ENCODE measurements at places on chromosomes 16 and 17. TPM values are rescaled to one million over a fixed set of nuclear protein-coding genes. Genes with fewer than 3 reads are reported as not detected.

The SKAP1 gene
- 0.49 TPM for total RNA-seq

The NUTF2 gene
- 185 TPM for total RNA-seq

The SLC35G6 gene
- total RNA-seq = not detected

The DOC2A gene
- total RNA-seq = 5.7 TPM

The SMIM22 gene
- not detected for total RNA-seq

The AANAT gene
- total RNA-seq = 0.39 TPM

The SCNN1B gene
- not detected for total RNA-seq

The CACNA1G gene
- total RNA-seq = 1.1 TPM

The FBXO39 gene
- not detected for total RNA-seq

The TMEM235 gene
- not detected for total RNA-seq

The SPATA22 gene
- total RNA-seq = not detected

GRCh38 chr16:70257391-70257790 is 5.7 kb upstream of the EXOSC6 start:
- DNase-seq = no peak

- DNase-seq = no peak
Measured at GRCh38 chr17:43892647-43892952, 14.7 kb downstream of the MPP2 start.

- no peak for DNase-seq
Measured at GRCh38 chr17:78364436-78365281, 4.8 kb upstream of the SOCS3 start.

- DNase-seq = no peak
Measured at GRCh38 chr16:11677451-11677951, 9.2 kb downstream of the SNN start.

DNA sequence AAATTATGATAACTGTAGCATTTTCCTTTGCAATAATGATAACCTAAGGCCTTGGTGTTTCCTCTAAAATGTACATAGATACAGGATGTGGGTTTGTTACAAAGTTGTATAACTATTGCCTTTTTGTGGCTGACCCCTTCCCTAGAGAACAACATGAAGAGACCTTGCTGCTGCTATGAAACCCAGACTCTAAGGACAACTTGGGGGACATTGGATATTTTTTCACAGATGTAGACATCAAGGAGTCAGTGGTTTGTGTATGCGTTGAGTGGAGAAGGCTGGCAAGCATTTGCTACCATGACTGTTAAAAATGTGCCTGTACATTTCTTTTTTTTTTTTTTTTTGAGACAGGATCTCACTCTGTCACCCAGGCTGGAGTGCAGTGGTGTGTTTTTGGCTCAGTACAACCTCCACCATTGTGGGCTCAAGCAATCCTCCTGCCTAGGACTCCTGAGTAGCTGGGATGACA is 12.3 kb downstream of the HMOX2 start:
- DNase-seq = no peak

GRCh38 chr17:60989846-60990245 is 312.2 kb downstream of the BCAS3 start:
- DNase-seq = no peak

DNA sequence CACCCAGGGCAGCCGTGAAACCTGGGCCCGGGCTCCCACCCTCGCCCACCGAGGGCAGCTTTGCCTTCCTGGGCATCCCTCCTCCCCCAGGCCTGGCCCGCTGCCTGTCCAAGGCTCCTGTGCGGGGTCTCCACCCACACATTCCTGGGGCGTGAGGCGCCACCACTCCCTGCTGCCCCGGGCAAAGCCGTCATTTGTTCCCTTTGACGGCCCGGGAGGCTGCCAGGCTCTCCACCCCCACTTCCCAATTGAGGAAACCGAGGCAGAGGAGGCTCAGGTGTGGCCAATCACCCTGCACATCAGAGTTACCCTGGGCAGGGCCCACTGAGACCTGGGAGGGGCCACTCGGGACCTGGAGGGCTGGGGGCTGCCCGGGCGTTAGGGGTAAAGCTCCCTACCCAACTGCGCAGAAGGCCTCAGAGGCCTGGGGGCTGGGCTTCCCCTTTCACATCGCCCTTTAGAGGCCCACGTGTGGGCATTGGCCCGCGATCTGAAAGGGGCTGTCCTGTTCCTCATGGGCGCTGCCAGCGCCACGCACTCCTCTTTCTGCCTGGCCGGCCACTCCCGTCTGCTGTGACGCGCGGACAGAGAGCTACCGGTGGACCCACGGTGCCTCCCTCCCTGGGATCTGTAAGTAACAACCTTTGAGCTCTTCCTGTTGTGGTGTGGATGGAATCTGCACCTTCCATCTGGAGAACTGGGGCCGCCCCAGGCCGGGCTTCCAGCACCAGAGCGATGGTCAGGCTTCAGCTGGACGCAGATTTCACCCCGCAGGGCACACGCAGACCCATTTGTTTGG is at the start of gene MSLN:
Gene MSLN, plus strand, starts transcription at position 190 of the 799 bp plus-strand sequence. CDS start 1,947 bp downstream, outside the sequence.
- no peak for DNase-seq

DNA sequence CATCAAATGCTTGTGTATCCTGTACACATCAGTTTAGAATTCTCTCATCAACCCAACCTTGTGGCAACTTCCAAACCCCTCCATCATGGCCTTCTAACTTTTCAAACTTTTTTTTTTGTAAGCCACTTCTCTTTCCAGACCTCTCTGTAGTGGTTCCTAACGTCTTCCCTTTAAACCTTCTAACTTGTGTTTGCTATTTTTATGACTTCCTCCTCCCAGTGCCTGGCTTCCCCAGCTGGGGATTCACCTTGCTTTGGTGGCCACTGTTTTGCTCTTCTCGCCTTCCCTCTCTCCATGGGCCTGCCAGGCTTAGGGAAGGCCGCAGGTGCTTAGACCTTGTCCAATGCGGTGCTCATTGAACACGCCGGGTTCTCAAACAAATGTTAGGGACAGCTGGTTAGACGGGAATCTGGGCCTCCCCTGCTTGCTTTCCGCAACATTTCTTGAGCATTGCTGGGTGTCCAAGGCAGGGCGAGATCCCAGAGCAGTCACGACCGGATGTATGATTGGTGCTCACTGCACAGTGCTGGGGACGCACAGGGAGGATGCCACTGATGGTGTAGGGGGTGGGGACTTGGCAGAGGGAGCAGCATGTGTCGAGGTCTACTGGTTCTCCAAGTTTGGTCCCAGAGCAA is 1.1 kb upstream of the XYLT2 start:
- DNase-seq = no peak

DNA sequence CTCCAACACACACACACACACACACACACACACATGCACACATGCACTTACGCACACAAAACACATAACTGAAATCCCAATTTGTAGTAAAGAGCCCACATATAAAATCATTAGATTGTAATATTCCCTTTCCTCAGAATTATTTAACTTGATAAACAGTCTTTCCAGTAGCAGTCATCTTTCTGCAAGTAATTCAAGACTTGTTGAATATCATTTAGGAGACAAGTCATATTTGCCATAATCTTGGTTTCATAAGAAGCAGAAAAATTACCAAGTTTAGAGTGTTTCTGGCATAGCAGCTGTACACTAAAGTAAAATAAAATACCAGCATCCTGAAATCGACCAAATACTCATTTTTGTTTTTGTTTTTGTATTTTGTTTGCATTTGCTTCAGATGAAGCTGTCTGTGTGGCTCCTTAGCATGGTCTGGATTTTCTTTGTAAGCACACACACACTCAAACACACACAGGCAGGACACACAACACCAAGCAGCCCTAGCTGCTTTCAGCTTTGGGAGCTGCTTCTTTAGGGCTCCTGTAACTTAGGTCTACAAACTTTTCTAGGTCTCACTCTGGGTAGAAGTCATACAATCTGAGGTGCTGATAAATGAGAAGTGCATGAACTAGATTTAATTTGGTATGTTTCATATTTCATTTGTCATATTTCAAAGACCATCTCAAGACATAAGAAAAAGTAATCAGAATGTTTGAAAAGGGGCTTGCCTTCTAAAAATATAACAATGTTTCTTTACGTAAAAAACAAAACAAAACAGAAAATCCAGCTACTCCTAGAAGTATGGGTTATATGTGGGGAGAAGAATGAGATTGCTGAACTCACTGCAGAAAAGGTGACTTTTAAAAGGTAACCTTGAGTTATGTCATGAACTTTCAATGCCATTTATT is 3.0 kb downstream of the SALL1 start:
- DNase-seq = no peak

DNA sequence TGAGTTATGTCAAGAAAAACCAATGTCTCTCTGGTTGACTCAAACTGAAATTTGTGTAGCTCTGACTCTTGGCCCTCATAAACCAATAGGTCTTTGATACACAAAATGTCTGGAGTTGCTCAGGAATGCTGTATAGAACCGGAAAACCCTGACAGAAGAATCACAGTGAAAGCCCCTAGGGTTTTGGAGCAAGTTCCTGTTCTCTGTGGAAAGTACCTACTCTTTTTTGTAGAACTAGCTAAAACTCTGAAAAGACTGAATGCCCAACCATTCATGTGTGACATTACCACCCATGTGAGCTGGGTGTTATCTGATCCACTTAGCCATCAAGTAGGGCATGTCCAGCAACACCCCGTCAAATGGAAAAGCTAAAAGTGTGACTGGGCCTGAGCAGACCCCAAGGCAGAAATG is 28.8 kb downstream of the CCL4 start:
- DNase-seq = no peak

GRCh38 chr17:17035490-17035889 is 6.8 kb upstream of the MPRIP start:
- DNase-seq = no peak

GRCh38 chr17:82449131-82449882 is 1.2 kb downstream of the CYBC1 start:
- DNase-seq = no peak

DNA sequence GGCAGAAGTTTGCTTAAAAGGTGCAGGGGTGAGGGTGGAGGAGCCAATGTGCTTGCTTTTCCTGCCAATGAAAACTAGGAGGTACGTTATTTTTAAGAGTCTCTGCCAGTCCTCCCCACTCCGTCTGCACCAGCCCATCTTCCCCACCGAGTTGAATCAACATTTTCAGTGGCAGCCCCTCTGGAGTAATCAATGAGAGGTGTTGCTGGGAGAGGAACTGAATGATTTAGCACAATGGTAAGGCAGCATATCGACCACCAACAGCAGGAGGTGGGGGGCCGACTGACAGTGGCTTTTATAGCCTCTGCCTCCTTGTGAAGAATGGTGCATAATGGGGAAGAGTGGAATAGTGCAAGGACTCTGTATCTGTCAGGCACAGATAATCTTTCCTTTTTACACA is 1465.0 kb upstream of the GOT2 start:
- no peak for DNase-seq

GRCh38 chr17:76075364-76076145 is 974 bp downstream of the GALR2 start:
- peak; percentile 20 for DNase-seq

- peak; percentile 74 for DNase-seq
Measured at GRCh38 chr17:77542551-77543490, 402.1 kb downstream of the SEC14L1 start.

DNA sequence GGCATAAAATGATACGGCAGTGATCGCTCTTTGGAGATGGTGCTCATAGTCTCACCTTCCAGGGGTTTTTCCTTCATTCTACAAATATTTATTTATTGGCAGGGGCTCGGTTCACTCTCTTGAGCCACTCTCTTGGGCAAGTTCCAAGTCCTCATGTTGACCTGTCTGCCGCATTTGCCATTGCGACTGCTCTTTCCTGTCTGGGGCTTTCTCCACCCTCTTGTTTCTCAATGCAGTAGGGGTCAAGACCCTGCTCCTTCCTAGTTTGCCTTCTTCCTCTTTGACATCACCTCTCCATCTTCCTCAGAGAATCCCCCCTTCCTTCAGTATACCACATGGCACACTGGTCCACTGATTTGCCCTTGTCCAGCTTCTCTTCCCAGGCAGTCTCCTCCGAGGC is 21.9 kb upstream of the LRRC75A start:
- no peak for DNase-seq

DNA sequence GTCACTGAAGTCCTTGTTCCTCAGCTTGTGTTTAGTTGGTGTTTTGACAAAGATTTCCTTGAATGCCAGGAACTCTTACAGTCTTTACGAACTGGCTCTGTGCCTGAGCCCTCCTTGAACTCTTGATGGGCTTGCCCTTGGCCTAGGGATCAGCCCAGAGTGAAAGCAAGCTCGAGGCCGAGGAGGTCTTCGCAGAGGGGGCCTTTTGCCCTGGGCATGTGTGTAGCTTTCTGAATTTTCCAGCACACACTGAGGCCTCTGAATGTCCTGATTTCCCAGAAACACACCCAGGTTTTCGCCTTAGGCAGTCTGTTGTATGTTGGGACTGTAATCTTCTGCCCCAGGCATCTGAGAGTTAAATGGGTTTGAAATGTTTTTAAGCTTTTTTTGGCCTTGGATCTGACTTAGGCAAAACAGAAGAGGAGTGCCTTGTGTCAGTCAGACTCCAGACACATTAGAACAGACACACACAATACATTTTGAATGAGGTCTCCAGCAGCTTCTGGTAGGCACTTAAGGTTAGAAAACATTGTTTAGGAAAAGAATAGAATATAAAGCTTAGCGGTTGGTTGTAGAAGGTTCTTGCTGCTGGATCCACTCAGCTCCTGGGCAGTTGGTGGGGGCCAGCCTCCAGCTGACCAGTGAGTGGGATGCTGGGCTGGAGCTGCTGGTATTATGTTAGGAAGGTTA is 17.1 kb downstream of the FOXK2 start:
- peak; percentile 14 for DNase-seq

DNA sequence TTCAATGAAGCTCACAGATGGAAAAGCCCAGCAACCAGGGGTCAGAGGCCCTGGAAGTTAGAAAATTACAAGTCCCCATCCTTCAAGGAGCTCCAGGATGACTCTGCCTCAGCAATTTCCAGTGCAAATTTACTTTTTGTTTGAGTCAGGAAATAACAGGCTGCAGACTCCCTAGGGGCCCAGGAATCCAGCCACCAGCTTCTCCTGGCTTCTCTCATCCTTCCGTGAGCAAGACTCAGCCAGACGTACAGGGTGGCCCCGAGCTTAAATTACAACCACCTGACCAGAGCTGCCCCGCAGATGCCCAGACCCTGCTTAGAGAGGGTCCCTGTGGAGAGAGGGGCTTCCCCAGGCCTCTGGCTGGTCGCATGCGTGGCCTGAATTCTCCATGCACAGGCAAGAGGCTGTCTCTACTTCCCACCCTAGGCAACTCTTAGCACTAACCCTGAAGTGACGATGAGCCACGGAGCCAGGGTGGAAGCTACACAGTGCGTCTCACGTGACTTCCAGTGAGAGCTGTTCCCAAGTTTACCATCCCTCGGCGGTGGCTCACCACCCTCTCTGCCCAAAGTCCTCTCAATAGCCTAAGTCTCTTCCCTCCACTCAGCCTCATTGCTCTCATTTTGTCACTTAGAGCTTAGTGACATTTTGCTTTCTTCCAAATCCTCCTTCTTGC is 27.1 kb downstream of the GPR142 start:
- no peak for DNase-seq

DNA sequence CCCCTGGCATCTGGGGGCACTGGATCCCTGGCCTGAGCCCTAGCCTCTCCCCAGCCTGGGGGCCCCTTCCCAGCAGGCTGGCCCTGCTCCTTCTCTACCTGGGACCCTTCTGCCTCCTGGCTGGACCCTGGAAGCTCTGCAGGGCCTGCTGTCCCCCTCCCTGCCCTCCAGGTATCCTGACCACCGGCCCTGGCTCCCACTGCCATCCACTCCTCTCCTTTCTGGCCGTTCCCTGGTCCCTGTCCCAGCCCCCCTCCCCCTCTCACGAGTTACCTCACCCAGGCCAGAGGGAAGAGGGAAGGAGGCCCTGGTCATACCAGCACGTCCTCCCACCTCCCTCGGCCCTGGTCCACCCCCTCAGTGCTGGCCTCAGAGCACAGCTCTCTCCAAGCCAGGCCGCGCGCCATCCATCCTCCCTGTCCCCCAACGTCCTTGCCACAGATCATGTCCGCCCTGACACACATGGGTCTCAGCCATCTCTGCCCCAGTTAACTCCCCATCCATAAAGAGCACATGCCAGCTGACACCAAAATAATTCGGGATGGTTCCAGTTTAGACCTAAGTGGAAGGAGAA is 13.5 kb downstream of the STH start:
- DNase-seq = no peak

GRCh38 chr17:80791758-80792284 is 199.8 kb upstream of the CHMP6 start:
- DNase-seq = no peak
